IMR-90 (cell line): ENCODE measurements at places on chromosomes 3 and 15. TPM values are rescaled to one million over a fixed set of nuclear protein-coding genes. Genes with fewer than 3 reads are reported as not detected.

Gene PRSS50
- not detected in 2 replicates for total RNA-seq

Gene C3orf20
- total RNA-seq = not detected in 2 replicates

GRCh38 chr15:69513450-69513960 lies 60.9 kb downstream of the RPLP1 start:
- no peak for DNase-seq

DNA sequence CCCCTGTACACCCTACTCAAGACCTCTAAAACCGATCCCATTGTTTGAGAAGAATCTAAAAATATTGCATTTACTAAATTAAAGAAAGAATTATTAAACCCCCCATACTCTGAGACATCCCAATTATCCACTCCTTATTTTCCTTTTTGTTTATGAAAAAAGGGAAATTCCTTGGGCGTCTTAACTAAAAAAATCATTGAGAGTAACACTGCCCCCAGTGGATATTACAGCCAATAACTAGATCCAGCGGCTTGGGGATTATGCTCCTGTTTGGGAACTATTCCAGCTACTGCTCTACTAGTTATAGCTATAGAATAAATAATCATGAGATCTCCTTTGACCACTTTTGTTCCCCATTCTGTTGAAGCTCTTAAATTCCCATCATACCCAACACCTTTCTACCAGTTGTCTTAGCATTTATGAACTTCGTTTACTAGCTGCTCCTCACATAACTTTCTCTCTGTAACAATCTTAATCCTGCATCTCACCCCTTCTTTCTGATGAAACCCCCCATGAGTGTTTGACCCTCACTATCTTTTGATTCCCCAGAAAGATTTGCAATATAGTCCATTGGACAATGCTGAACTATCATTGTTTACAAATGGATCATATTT lies 12.7 kb upstream of the CFAP91 start:
- peak; percentile 49 for DNase-seq

Gene AADACL2
- total RNA-seq = not detected in 2 replicates

- no peak for DNase-seq
These were observed 247.1 kb upstream of the ST8SIA2 start for GRCh38 chr15:92146511-92147150.

DNA sequence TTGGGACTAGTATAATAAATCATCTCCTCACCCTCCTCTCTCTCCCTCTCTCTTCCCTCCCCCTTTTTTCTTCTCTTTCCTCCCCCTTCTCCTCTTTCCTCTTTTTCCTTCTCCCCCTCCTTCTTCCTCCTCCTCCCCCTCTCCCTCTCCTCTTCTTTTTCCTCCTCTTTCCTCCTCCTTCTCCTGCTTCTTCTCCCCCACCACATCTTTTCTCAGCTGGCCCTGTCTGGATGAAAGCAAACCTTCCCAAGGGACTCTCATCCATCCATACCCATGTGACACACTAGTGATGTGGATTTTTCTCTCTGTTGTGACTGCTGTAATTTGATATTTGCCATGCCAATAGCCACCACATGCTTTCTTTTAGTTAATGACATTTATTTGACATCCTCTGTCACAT lies 127.2 kb downstream of the EBLN2 start:
- no peak for DNase-seq

Gene DLL4
- 1.7 and 1.8 TPM in 2 replicates for total RNA-seq

- no peak for DNase-seq
These were observed 20.7 kb upstream of the PROK2 start for GRCh38 chr3:71805691-71806090.

Gene GCSAM
- not detected in 2 replicates for total RNA-seq

DNA sequence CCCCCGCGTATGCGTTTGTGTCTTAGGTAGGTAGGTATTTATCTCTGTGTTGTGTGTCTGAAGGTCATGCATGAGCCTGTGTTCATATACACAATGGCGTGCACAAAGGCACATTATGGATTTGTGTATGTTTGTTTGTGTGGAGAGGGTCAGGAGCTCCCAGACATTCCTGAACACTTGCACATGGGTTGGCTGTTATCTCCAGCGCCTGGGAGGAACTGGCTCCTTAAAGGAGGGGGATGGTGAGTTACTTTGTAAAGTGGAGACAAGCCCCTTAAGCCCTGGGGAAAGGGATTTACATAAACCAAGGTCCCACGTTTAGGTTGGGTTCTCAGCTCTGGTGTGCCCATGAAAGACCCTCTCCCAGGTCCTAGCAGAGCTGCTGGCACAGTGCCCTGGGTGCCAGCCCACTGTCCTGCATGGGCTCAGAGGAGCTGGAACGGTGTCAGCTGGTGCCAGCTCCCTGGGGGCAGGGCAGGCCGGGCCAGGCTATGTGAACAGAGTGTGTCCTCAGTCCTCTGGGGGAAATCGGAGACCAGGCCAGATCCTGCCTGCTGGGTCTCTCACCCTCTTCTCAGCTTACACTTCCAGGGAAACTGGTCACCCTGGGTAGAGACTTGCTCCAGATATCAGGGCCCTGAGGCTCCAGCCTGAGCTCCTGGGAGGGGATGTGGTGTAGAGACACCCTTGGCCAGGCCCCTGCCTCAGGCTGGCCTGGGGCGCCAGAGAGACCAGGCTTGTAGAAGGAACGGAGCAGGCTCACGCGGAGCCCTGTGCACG lies 25.1 kb downstream of the SNX33 start:
- DNase-seq = peak; percentile 91

DNA sequence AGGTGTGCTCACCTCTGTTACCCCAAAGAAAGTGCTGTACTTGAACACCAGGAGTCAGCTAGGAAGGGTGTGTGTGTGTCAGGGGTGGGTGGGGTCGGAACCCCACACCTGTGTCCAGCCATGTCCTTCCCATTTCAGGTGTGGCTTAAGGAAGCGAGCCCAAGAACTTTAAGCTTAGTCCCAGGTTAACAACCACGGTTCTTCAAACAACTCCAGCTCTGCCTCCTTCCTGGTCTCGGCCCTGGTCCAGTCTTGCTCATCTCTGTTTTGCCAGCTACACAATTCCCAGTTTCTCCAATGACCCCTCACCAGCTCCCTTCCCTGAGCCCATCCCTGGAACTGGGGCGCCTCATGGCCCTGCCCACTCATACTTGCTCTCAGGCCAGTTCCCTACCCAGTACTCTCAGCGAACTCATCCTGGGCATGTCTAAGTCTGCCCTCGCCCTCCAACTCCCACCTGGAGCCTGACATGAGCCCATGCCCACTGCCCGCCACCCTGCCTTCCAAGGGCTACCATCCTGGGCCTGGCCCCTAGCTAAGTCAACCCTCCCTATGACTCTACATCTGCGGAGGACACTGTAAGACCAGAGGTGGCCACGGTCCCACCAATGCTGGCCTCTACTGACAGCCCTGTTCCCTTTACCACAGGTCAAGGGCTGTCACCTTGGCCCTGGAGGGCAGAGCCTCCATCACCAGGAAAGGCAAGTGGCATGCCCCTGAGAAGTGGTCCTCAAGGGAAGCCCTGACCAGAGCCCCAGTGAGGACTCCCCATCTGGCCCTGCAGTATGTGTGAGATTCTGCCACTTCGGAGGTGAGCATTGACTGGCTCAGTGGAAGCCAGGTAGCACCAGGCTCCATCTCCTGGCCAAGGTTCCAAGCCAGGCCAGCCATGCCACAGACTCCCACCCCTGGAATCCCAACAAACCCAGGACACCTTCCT lies 9.2 kb downstream of the POC1A start:
- DNase-seq = no peak

Gene LCTL
- 8.9 and 10.4 TPM in 2 replicates for total RNA-seq

Gene ANO10
- 41.6 and 42.5 TPM in 2 replicates for total RNA-seq

GRCh38 chr15:89136818-89137772 lies 48.8 kb downstream of the ABHD2 start:
- DNase-seq = peak; percentile 33

DNA sequence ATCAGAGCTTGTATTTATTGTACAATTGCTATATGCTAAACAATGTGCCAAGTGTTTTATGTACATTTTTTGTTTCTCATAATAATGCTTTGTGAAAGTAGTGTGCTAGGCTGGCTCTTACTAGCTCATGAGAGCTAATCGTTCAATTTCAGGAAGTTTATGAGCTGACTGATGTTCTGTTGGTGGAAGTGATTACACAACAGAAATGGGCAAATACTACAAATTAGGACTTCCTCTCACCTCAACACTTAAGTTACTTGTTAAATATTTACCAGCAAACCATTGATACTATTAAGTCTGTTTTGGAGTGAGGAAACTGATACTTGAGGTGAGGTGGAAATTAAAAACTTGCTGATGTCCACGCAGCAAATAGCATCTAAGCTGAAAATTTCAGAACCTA lies 32.3 kb downstream of the SLC9C1 start:
- no peak for DNase-seq

DNA sequence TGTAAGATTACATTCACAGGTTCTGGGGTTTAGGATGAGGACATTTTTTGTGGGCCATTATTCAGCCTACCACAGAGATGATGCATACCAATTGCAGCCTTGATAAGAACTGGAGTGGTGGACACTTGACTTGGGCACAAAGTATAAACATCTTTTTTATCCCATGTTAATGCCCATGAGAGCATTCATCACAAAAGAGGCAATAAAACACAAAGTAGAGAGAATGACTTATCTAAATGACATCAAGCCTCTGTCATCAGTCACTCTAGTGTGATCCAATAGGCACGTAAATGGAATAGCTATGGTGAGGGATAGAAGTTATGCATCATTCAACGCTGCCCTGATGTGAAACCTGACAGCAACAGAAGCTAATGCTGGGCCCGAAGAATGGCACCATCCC lies 25.8 kb downstream of the VEPH1 start:
- DNase-seq = peak; percentile 21

DNA sequence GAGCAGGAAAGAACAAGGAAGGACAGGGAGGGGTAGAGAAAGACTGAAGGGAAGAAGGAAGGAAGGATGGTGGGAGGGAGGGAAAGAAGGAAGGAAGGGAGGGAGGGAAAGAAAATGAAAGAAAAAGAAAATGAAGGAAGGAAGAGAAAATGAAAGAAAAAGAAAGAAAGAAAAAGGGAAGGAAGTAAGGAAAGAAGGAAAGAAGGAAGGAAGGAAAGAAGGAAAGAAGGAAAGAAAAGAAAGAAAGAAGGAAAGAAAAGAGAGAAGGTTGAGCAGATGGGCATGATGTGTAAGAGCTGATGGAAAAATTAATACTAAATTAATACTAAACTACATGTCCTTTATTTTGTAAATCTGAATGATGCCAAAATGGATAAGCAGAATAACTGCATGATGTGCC lies 418.3 kb upstream of the CDIN1 start:
- no peak for DNase-seq

Gene PFKFB4
- 16.1 and 17.0 TPM in 2 replicates for total RNA-seq

DNA sequence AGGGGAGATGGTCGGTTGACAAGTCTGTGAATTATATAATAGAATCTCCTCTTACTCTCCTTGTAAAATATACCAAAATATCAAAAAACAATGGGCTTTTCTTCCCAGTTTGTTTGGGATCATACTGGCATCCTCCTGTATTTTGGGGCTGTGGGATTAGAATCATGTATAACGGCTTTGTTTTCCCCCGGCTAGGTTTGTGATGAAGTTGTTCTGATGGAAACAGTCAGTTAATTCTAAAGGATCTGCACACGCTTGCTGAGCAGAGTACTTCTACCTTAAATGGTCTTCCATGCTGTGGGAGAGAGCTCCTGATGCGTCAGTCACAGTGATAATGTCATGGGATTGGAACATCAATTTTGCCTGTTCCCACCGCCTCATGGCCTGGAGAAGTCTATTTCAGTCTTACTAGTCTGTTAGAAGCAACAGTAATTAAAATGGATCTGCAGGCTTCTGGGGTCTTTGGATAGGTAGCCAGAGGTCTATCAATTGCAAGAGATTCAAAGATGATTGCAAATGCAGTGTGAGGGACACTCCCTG lies 81.3 kb downstream of the ITPR1 start:
- DNase-seq = no peak
